Immature natural killer cell (primary cell): ENCODE measurements at places on chromosomes 3 and 15. TPM values are rescaled to one million over a fixed set of nuclear protein-coding genes. Genes with fewer than 3 reads are reported as not detected.

The ALPK3 gene
- polyA plus RNA-seq, result not detected

The DCP1A gene
- polyA plus RNA-seq, result 51.8 TPM

The TIGIT gene
- 87.3 TPM for polyA plus RNA-seq

The PRSS50 gene
- polyA plus RNA-seq, result not detected

The EID1 gene
- 189 TPM for polyA plus RNA-seq

The ACTC1 gene
- not detected for polyA plus RNA-seq

The HDGFL3 gene
- 6.8 TPM for polyA plus RNA-seq

- no peaks in the 10 kb centered on the region for H3K4me1 ChIP-seq
- no peaks in the 10 kb centered on the region for H3K27me3 ChIP-seq
- H3K27ac ChIP-seq, result no peak overlapping the region
- peaks cover 15% of the 10 kb centered on the region for H3K36me3 ChIP-seq
These were observed 11.4 kb upstream of the C3orf20 start for GRCh38 chr3:14663396-14664135.

GRCh38 chr15:61393949-61394348 lies 164.8 kb upstream of the RORA start:
- no peaks in the 10 kb centered on the region for H3K36me3 ChIP-seq
- DNase-seq, result no peak
- no peak overlapping the region for H3K27ac ChIP-seq
- H3K4me1 ChIP-seq, result no peaks in the 10 kb centered on the region
- H3K27me3 ChIP-seq, result no peaks in the 10 kb centered on the region

DNA sequence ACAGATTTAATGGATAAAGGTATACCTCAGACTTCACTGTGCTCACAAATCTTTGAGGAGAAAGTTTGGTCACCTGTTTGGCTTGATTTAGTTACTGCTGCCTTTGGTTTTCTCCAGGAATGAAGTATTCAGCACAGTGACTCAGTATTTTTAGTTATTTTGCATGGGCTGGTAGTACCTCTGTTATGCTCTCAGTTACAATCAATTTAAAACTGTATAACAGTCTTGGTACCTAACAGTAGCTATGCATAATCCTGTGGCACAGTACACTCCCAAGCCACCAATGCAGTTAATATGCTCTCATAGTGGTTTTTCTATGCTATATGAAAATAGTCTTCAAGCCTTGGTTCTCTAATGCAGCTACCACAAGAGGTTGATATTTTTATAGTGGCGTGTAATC lies 11.9 kb upstream of the EIF3J start:
- no peaks in the 10 kb centered on the region for H3K27me3 ChIP-seq
- no peak overlapping the region for H3K4me3 ChIP-seq
- DNase-seq, result no peak
- peaks cover 21% of the 10 kb centered on the region for H3K36me3 ChIP-seq

DNA sequence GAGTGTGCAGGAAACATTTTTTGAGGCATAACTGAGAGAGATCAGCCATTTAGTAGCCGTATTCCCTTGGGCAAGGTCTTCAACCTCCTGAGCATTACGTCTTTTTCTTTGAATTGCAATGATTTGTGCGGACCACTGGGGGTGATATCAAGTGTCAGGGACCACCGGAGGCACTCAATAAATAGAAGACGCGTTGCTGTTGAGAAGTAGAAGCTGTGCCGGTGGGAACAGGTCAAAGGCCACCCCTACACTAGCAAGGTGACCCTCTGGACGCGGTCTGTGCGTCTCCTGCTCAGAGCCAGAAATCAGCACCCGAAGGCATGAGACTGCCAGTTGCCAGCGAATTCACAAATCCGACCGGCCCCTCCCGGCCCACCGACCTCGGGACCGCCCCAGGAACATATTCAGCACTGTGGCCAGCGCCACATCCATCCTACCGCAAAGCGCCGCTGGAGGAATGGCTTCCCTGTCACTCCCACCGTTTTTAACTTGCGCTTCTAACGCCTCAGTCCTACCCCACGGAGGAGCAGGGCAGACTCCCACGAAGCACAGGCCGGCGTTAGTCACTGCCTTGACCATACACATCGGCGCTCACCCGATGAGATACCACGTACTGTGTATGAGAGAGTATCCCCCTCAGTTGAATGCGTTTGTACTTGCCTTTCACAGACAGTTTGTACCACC lies 1.4 kb upstream of the GHSR start:
- peak overlapping the region; percentile 11 for H3K27ac ChIP-seq
- H3K36me3 ChIP-seq, result peaks cover 11% of the 10 kb centered on the region
- H3K27me3 ChIP-seq, result peaks cover 37% of the 10 kb centered on the region

DNA sequence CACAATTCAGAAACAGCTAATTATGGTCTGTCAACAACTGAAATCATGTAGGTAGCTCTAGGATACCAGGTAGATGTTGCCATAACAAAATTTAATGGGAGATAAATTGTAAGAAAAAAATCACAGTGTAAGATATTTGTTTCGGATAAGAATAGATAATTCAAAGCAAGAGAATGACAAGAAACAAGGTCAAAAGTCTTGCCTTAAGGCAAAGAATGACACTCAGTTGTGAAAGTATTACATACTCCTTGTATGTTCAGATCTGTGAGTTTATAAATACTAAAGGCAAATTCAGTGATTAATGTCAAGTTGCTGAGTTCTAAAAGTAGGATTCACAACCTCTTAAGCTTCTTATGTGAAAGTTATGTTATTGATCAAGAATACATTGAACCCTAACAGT lies 772.2 kb upstream of the SGO1 start:
- H3K27ac ChIP-seq, result no peak overlapping the region
- H3K4me3 ChIP-seq, result no peak overlapping the region
- no peaks in the 10 kb centered on the region for H3K4me1 ChIP-seq
- no peak for DNase-seq

DNA sequence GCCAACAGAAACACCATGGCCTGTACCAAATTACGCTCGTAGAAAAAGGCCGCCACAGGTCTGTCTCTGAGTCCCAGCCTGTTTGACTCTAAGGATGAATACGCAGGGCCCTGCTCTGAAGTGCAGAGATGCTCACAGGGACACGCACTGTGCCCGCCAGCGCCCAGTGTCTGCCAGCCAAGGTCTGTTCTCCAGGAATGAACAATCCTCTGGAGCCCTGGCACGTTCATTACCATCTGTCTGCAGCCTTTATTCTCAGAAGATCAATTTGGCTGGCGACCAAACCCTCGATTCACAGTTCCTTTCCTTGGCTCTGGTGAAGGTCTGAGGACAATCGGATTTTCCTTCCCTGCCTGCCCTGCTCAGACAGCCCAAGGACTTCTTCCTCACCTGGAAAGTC lies 66.3 kb downstream of the NIPA2 start:
- H3K27ac ChIP-seq, result no peak overlapping the region
- H3K36me3 ChIP-seq, result peaks cover 5% of the 10 kb centered on the region
- DNase-seq, result no peak

- H3K27me3 ChIP-seq, result peaks cover 8% of the 10 kb centered on the region
- H3K4me3 ChIP-seq, result no peak overlapping the region
- no peak for DNase-seq
- H3K36me3 ChIP-seq, result no peaks in the 10 kb centered on the region
These were observed 25.6 kb downstream of the MUC20 start for GRCh38 chr3:195746346-195746745.

GRCh38 chr15:84814916-84815315 lies 2.2 kb upstream of the ALPK3 start:
- no peak for DNase-seq
- peaks cover 5% of the 10 kb centered on the region for H3K4me1 ChIP-seq
- H3K4me3 ChIP-seq, result no peak overlapping the region
- no peak overlapping the region for H3K27ac ChIP-seq
- peaks cover 2% of the 10 kb centered on the region for H3K27me3 ChIP-seq
- H3K36me3 ChIP-seq, result peaks cover 8% of the 10 kb centered on the region

GRCh38 chr15:35289024-35289617 lies 204.0 kb upstream of the NANOGP8 start:
- H3K27ac ChIP-seq, result no peak overlapping the region
- peaks cover 2% of the 10 kb centered on the region for H3K27me3 ChIP-seq
- H3K4me3 ChIP-seq, result no peak overlapping the region
- H3K36me3 ChIP-seq, result no peaks in the 10 kb centered on the region
